Activated naive CD4-positive, alpha-beta T cell treated with anti-CD3 and anti-CD28 coated beads, Interleukin-2, amount 10 ng/mL, durations not matched to agents 7 days and 5 days (primary cell): ENCODE measurements at places on chromosomes 5 and 9.

- no peak for DNase-seq
These were observed 12.0 kb downstream of the NDST1 start for GRCh38 chr5:150519978-150520377.

- no peak for DNase-seq
These were observed 17.3 kb upstream of the BICD2 start for GRCh38 chr9:92781899-92782298.

DNA sequence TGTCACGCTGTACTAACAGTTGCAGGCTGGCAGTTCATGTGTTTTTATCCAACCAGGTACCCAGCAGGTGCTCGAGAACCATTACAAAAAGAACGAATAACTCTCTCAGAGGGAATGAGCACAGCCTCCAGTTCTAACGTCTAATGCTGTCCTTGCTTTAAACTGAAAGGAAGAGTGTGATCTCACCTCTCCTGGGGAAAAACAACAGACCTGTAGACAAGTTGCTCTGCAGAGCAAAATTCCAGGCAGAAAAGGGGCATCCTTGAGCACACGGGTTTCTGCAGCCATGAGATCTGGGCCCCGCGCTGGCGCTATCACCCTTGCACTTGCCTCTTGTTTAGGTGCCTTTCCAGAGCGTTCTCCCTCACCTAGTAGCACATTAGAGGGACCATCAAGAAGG, 92.5 kb upstream of the DNAH5 start:
- no peak for DNase-seq

DNA sequence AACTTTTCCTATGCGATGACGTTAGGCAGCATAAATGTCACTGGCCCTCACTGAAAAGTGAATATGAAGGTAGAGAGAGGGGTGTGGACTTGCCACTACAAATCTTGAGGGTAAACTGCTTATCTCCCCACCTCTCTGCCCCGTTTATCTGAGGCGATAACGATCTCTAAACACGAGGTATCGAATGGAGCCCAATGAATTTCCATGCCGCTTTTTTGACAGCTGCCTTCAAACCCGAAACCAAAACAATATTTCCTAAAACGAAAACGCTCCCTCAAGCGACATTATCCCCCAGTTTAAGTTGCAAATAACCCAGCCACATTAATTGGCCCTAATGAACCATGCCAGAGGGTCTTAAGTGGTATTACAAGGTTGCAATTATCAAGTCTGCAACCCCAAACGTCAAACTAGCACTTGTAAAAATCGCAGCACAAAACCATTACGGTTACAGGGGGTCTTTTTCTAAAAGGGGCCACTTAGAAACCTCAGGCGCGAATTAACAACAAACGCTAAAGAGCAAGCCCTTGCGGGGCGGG, 1.4 kb downstream of the NR3C1 start:
- peak; percentile 47 for DNase-seq

- DNase-seq = no peak
These were observed 271.2 kb downstream of the FAM114A2 start for GRCh38 chr5:153767221-153768188.

DNA sequence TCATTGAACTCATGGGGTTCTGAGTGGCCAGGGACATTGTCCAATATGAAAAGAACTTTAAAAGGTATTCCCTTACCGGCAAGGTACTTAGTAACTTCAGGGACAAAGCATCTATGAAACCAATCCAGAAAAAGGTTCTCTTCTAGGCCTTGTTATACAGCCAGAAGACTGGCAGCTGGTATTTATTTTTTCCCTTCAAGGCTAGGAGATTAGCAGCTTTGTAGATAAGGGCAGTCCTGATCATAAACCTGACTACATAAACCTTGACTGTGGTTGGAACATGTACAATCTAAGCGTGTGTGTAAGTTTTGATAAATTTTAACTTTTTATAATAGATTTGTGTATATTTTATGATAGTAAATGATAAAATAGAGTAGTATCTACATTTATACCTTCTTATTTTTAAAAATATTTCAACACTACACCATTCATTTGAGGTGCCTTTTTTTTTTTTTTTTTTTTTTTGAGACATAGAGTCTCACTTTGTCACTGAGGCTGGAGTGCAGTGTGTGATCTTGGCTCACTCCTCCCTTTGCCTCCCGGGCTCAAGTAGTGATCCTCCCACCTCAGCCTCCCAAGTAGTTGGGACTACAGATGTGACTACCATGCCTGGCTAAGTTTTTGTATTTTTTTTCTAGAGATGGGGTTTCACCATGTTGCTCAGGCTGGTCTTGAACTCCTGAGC, 24.5 kb downstream of the RANBP17 start:
- DNase-seq = no peak

GRCh38 chr5:1174122-1174936, 27.1 kb upstream of the SLC6A19 start:
- DNase-seq = peak; percentile 56

GRCh38 chr5:31783731-31784130, 144.8 kb downstream of the PDZD2 start:
- no peak for DNase-seq

- no peak for DNase-seq
These were observed 31.2 kb upstream of the NDUFB6 start for GRCh38 chr9:32603914-32604852.

DNA sequence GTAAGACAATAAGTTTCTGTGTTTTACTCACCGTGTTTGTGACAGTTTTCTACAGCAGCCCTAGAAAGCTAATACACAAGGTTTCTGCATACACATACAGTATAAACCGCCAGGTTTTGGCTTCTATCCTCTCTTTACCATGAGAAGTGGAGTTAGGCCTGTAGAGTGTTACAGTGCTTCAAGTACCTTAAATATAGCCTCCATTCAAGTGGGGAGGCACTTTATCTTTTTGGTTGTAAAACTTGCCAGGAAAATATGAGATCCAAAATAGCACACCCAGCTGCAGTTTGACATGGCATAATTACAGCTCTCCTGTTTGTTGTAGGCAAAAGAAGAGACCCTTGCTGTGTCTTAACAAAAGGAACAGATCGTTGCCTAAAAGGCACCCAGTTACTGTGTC, 90.3 kb upstream of the PTPN3 start:
- DNase-seq = no peak

DNA sequence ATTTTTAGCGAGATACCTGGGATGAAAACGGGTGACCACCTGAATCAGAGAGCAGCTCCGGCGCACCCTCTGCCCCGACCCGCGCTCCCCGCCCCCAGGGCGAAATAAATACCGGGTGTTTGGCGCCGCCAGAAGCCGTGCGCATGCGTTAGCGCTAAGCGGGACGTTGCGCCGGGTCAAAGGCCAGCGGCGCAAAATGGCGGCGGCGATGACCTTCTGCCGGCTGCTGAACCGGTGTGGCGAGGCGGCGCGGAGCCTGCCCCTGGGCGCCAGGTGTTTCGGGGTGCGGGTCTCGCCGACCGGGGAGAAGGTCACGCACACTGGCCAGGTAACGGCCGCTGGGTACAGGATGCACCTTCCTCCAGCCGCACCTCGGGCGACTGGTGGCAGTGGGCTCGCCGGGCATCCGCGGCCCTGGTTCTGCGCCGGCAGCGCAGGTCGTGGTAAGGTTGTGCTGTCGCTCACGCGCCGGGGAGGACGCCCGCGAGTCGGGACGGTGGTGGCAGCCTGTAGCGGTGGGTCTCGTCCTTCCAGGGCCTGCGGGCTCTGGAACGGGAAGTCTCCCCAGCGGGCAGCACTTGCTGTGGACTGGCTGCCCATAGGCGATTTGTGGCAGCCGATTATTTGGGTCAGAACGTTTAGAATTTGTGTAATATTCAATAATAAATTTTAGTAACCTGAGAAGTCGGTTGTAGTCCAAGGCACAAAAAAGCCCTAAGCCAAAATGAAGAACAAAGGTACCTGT, at the start of gene NDUFS6:
Gene NDUFS6, plus strand, starts transcription at position 186 of the 745 bp plus-strand sequence. Its CDS starts 11 bp downstream, at position 197.
- DNase-seq = peak; percentile 85

- DNase-seq = no peak
These were observed 205.2 kb upstream of the ZNF608 start for GRCh38 chr5:124951661-124952060.

- no peak for DNase-seq
These were observed 36.9 kb upstream of the PLEKHG4B start for GRCh38 chr5:54876-55569.

DNA sequence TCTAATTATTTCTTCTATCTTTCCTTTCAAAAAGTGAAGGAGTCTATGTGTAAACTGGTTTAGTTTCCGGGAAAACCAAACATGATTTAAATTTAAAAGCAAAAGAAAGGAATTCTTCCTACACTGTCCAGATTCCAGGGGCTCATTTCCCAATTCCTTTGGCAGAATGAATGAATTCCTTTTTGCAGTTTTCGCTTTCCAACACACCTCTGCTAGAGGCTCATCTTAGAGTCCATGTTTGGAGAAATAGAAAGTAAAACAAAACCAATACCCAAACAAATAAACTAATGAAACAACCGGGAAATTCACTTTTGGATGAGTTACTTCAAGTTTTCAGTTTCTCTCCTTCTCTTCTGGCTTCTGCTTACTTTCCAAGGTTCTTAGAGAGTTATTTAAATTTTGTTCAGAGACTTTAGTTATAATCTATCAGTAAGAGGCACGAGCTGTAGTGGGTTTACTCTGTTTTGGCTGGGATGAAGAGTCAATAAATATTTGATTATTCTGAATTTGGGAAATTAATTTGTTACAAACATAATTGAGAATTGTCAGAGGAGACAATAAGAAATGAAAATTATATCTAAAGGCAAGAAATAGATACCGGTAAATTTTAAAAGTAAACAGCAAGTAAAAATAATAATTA, 365.0 kb upstream of the CDH9 start:
- no peak for DNase-seq

DNA sequence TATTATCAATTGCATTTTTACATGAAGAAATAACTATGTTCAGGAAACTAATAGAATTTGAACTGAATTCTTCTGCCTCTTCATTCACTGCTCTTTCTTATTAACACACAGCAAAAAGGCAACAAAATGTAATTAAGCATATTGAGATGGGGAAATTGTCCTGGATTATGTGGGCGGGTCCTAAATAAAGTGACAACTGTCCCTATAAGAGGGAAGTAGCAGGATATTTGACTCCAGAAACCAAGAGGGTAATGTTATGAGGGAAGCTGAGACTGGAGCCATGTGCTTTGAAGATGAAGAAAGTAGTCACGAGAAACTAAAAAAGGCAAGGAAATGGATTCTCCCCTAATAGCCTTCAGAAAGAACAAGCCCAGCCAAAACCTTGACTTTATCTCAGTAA, 311.2 kb upstream of the PIK3R1 start:
- no peak for DNase-seq

DNA sequence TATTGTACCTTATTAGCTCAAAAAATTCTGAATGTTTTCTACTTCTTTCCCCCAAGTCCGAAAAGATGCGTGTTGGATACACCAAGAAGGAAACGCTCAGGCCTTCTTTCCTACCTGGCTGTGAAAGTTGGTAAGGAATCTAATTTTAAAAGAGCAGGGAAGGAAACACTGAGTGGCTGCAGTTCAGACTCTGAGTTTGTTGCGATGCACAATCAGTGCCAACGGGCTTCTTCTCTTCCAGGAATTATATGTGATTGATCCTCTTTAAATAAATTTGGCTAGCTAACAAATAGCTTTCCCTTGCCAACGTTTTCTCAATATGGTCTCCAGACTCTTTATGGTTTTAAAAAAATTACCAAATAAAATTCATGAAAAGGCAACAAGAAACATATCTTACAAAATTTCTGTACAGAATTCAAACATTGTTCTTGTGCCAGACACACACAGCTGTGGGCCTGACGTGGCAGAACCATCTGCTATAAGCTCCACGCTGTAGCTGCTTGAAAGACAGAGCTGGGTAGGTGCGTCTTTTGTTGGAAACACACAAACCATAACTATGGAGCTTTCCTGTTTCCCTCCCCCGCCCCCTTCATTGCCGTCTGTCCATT, 493.1 kb downstream of the ZNF608 start:
- no peak for DNase-seq

- no peak for DNase-seq
These were observed 83.0 kb upstream of the JAK2 start for GRCh38 chr9:4902135-4902475.

DNA sequence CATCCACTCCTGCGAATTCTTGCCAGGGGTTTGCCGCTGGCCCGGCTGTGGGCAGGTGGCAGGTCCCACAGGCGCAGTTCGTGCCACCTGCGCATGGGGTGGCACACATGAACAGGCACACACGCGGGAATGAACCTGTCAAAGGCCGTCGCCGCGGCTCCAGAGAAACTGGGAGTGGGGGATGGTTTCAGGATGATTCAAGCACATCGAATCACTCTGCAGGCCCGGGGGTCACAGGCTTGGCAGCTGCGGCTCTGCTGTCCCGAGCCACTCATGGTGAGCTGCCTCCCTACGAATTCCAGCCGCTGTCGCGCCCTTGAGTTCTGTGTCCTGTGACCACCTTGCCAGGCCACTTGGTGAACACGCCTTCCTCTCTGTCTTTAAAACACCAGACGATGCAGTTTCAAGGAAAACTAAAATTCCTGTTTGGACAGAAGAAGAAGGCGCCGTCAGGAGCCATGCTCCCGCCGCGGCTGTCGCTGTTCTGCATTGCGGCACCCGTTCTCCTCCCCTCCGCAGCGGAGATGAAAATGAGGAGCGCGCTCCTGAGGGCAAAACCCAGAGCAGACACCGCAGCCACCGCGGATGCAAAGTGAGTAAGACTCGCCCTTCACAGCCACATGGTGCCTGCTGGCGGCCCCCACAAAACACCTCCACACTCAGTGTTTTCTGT, 15.4 kb upstream of the EXOC3 start:
- no peak for DNase-seq

- peak; percentile 80 for DNase-seq
These were observed 420 bp downstream of the BOD1 start for GRCh38 chr5:173615884-173616576.

GRCh38 chr9:63816751-63817621, 1468.0 kb downstream of the FOXD4L5 start:
- peak; percentile 76 for DNase-seq

DNA sequence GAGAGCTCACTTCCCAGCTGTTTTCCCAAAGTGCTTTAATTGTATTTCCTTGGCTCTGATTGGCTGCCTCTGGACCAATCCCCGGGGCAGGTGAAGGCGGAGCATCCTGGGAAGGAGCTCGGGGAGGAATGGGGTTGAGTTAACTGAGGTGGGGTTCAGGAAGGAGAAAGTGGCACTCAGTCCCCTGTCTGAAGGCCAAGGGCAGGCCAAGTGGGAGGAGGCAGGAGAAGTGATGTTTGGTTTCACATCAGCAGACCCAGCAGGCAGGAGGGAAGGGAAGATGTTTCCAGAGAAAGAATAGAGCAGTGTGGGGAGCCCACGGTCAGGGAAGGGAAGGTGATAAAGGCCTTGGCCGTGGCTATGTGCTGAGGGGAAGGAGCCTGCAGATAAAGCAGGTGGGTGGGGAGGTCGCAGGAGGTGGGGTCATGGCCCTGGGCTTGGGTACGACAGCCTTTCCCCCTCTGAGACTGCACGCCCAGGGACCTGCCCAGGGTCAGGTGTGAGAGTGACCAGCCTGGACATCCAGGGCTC, 3.1 kb downstream of the TSPAN17 start:
- no peak for DNase-seq

GRCh38 chr9:35563791-35564197, 41.3 kb upstream of the TESK1 start:
- no peak for DNase-seq

- DNase-seq = no peak
These were observed 68.6 kb upstream of the TNPO1 start for GRCh38 chr5:72747826-72748225.
